ENCODE measurements at places on chromosomes 11 and 22. TPM values are rescaled to one million over a fixed set of nuclear protein-coding genes. Genes with fewer than 3 reads are reported as not detected.

KIRREL3 gene
- total RNA-seq, result 0.32 TPM

MIOX gene
- 0.30 TPM for total RNA-seq

GRCh38 chr11:120346233-120346632 lies 10.0 kb downstream of the ARHGEF12 start:
- DNase-seq, result no peak
- no peaks in the 10 kb centered on the region for H3K27me3 ChIP-seq
- H3K4me3 ChIP-seq, result no peak overlapping the region
- H3K36me3 ChIP-seq, result no peaks in the 10 kb centered on the region
- no peak overlapping the region for H3K27ac ChIP-seq

DNA sequence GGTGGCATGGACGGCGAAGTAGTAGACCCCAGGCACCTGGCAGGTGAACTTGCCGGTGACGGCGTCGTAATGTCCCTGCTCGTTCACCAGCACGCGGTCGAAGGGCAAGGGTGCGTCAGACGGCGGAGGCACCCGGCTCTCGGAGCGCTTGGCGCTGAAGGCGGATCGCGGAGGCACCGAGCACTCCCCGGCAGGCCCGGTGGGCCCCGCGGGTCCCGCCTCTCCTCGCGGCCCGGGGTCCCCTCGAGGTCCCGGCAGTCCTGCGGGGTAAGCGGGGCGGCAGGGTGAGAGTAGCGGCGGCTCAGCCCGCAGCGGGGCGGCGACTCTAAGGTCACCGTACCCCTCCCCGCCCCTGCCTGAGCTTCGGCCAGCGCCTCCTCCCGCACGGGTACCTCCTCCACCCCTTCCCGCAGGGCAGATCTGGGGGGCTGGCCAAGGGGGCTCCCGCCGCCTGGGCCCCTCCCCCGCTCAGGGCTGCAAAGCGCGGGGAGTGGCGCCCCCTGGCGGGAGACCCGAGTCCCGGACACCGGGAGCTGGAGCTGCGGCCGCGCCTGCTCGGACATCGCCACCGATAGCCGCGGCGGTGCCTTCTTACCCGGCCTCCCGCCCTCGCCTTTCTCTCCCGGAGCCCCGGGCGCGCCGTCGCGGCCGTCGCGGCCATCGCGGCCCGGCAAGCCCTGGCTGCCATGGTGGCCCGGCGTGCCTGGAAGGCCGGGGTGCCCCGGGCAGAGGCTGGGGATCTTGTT lies 921 bp downstream of the C1QTNF5 start:
- peaks cover 5% of the 10 kb centered on the region for H3K4me1 ChIP-seq
- H3K36me3 ChIP-seq, result no peaks in the 10 kb centered on the region
- no peak overlapping the region for H3K27ac ChIP-seq
- H3K4me3 ChIP-seq, result peak overlapping the region; percentile 34
- DNase-seq, result peak; percentile 94
- peaks cover 42% of the 10 kb centered on the region for H3K27me3 ChIP-seq

- no peak overlapping the region for H3K4me3 ChIP-seq
- no peak overlapping the region for H3K27ac ChIP-seq
- no peaks in the 10 kb centered on the region for H3K27me3 ChIP-seq
- H3K4me1 ChIP-seq, result no peaks in the 10 kb centered on the region
Measured at GRCh38 chr11:69086152-69087132, 37.7 kb downstream of the TPCN2 start.

DNA sequence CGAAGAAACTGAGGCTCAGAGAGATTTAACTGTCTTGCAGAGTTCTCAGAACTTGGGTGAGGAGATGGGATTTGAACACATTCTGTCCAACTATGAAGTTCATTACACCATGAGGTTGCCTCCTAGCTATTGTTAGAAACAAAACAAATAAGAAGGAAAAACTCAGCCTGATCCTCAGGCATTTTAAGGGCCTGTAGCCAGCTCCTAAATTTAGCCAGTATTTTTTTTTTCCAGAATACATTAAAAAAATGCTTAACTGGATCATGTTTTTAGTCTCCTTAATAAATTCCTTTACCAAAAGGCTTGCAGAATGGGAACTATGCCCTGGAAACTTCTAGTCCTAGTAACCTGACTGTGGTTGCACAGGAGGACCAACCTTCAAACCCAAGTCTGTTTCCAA lies 212.0 kb downstream of the CSNK2A3 start:
- no peaks in the 10 kb centered on the region for H3K27me3 ChIP-seq
- H3K4me3 ChIP-seq, result no peak overlapping the region
- H3K27ac ChIP-seq, result no peak overlapping the region
- no peaks in the 10 kb centered on the region for H3K36me3 ChIP-seq
- no peak for DNase-seq

DNA sequence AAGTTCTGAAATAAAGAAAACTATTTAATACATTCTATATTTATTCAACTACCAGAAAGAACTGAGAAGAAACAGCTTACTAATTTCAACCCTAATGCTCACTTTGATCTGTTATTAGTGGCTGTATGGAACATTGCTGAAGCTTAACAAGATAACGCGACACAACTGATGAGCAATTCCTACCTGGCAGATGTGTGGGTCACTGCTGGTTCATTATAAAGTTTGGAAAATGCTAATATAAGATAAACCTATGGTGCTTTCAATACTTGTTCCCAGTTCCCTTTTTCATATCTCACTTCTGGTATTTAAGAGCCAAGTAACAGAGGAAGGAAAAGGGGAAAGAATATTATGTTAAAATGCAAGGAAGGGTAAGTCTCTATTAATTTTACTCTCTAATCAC lies 10.5 kb downstream of the CTSC start:
- no peak for DNase-seq
- H3K4me3 ChIP-seq, result no peak overlapping the region
- H3K36me3 ChIP-seq, result peaks cover 14% of the 10 kb centered on the region
- no peaks in the 10 kb centered on the region for H3K27me3 ChIP-seq

DNA sequence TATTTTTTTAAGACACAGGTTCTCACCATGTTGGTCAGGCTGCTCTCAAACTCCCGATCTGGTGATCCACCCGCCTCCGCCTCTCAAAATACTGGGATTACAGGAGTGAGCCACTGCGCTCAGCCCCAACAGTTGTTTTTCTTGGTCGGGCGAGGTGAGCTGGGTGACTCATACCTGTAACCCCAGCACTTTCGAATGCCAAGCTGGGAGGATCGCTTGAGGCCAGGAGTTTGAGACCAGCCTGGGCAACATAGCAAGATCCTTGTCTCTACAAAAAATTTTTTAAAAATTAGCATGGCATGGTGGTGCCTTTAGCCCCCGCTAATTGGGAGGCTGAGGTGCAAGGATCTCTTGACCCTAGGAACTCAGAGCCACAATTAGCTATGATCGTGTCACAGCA lies 7.0 kb upstream of the NF2 start:
- no peaks in the 10 kb centered on the region for H3K4me1 ChIP-seq
- no peak overlapping the region for H3K27ac ChIP-seq
- DNase-seq, result no peak
- no peaks in the 10 kb centered on the region for H3K27me3 ChIP-seq

- DNase-seq, result no peak
- H3K36me3 ChIP-seq, result peaks cover 5% of the 10 kb centered on the region
- no peak overlapping the region for H3K27ac ChIP-seq
- no peak overlapping the region for H3K4me3 ChIP-seq
- H3K4me1 ChIP-seq, result peaks cover 17% of the 10 kb centered on the region
Measured at GRCh38 chr22:39431821-39432251, 25.0 kb upstream of the MGAT3 start.

- no peaks in the 10 kb centered on the region for H3K36me3 ChIP-seq
- peak within 1 kb of the TSS; percentile 81 for H3K4me3 ChIP-seq
- DNase-seq, result peak; percentile 88
- H3K27ac ChIP-seq, result no peak within 1 kb of the TSS
Measured at GRCh38 chr11:86955361-86956120, at the start of gene FZD4. FZD4 (minus strand) TSS chr11:86955395; CDS start chr11:86955085, 310 bp downstream.

- no peaks in the 10 kb centered on the region for H3K4me1 ChIP-seq
- H3K27ac ChIP-seq, result no peak overlapping the region
- H3K36me3 ChIP-seq, result no peaks in the 10 kb centered on the region
- no peaks in the 10 kb centered on the region for H3K27me3 ChIP-seq
Measured at GRCh38 chr22:42932197-42932519, 75.1 kb upstream of the ARFGAP3 start.

DNA sequence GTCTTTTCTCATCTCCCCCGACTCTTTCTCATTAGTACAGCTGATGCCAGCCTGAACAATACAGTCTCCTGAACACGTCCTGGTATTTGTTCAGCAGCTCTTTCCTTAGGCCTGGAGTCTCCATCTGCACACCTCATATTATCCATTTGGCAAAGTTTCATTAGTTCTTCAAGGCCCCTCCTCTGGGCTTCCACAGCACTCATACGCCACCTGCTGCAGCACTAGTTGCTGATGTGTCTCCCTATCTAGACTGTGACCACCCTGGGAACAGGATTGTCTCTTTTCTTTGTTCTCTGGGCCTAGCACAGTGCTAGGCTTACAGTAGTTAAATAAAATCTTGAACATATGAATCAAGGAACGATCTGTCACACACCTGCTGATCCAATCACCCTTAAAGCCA lies 17.2 kb downstream of the DCHS1 start:
- no peak overlapping the region for H3K27ac ChIP-seq
- no peaks in the 10 kb centered on the region for H3K36me3 ChIP-seq
- DNase-seq, result no peak
- no peak overlapping the region for H3K4me3 ChIP-seq
- H3K4me1 ChIP-seq, result no peaks in the 10 kb centered on the region

- peaks cover 18% of the 10 kb centered on the region for H3K4me1 ChIP-seq
- H3K36me3 ChIP-seq, result peaks cover 20% of the 10 kb centered on the region
- H3K4me3 ChIP-seq, result no peak overlapping the region
- no peak overlapping the region for H3K27ac ChIP-seq
Measured at GRCh38 chr11:2943711-2944118, 14.5 kb upstream of the PHLDA2 start.

GRCh38 chr11:70251659-70252321 lies 18.7 kb upstream of the PPFIA1 start:
- no peaks in the 10 kb centered on the region for H3K27me3 ChIP-seq
- H3K4me3 ChIP-seq, result no peak overlapping the region
- H3K27ac ChIP-seq, result no peak overlapping the region
- DNase-seq, result no peak
- no peaks in the 10 kb centered on the region for H3K4me1 ChIP-seq

- H3K4me1 ChIP-seq, result no peaks in the 10 kb centered on the region
- peaks cover 21% of the 10 kb centered on the region for H3K36me3 ChIP-seq
- no peak for DNase-seq
- H3K4me3 ChIP-seq, result no peak overlapping the region
Measured at GRCh38 chr11:9277176-9277575, 12.0 kb upstream of the DENND5A start.

DNA sequence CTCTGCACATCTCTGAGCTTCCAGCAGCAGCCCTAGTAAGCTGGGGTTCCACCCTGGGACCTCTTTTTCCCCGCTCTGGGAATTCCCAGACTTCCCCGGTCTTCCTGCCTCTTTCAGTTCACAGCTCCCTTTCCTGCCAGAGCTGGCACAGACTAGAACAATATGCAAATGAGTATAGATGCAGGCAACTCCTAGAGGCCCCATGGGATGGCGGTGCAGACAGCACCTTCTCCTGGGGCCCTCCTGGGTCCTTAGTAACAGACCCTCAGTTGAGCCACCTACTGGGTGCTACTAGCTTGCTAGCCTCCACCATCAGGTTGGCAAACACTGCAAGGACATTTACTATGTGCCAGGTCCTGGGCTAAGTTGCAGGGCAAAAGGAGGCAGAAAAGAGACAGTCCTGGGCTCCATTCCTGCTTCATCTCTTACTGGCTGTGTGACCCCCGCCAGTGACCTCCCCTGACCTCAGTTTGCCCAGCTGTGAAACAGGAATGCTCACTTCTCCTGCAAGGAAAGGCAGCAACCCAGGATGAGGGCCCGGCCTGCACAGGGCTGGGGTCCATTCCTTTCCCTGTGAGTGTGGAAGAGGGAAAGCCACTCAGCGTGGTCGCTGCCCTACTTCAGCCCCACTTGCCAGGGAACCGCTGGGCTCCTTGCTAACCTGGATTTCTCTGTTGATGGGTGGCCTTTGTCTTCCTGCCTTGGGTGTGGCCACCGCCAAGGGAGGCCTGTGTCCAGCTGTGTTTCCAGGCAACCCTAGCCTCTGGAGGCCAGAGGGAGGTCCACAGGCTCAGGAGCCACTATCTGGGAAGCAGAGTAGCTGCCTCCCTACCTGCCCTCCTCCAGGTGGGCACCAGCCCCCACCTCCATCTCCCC lies 7.3 kb downstream of the RELT start:
- peaks cover 11% of the 10 kb centered on the region for H3K4me1 ChIP-seq
- H3K4me3 ChIP-seq, result no peak overlapping the region
- H3K27ac ChIP-seq, result no peak overlapping the region
- no peaks in the 10 kb centered on the region for H3K27me3 ChIP-seq
- DNase-seq, result no peak

DNA sequence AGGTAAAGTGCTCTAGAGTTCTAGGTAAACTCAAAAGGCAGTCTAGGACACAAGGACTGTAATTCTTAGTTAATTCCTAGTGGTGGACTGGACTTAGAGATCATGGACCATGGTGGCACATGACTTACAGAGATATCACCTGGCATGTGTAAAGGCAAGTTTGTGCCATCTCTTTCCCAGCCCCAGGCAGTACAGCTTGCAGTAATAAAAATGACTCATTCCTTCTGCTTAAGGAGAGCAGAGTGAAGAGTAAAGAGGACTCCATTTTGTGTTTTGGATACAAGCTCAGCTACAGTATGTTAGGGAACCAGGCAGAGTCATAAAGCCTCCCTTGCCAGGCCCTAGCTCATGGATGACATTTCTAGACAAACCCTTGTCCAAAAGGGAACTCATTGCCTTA lies 629.9 kb downstream of the JRKL start:
- H3K27ac ChIP-seq, result no peak overlapping the region
- H3K4me1 ChIP-seq, result no peaks in the 10 kb centered on the region
- DNase-seq, result no peak
- no peak overlapping the region for H3K4me3 ChIP-seq

GRCh38 chr11:128297805-128298204 lies 289.6 kb downstream of the ETS1 start:
- no peaks in the 10 kb centered on the region for H3K36me3 ChIP-seq
- H3K4me1 ChIP-seq, result no peaks in the 10 kb centered on the region
- peaks cover 1% of the 10 kb centered on the region for H3K27me3 ChIP-seq
- no peak overlapping the region for H3K27ac ChIP-seq

DNA sequence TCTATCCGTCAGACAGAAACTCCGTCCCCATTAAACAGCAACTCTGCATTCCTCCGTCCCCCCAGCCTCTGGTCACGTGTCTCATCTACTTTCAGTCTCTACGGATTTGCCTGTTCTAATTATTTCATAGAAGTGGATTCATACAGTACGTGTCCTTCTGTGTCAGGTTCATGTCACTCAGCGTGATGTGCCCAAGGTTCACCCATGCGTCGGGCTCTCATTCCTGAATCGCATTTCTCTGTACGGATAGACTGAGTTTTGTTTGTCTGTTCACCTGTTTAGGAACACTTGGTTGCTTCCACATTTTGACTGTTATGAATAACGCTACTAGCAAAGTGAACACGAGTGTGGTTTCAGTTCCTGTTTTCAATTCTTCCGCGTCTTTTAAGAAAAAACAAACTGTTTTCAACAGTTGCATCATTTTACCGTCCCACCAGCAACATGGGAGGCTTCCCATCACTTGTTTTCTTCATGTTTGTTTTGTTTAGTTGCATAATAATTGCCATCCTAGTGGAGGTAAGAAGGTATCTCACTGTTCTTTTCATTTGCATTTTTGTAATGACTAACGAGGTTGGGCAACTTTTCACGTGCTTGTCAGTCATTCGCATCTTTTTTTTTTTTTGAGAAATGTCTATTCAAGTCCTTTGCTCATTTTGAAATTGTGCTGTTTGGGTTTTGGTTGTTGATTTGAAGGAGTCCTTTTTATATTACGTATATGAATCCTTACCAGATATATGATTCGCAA lies 8.9 kb upstream of the NLRP6 start:
- H3K36me3 ChIP-seq, result no peaks in the 10 kb centered on the region
- no peak for DNase-seq
- no peaks in the 10 kb centered on the region for H3K27me3 ChIP-seq
- H3K4me3 ChIP-seq, result no peak overlapping the region
- H3K4me1 ChIP-seq, result peaks cover 11% of the 10 kb centered on the region
- H3K27ac ChIP-seq, result no peak overlapping the region

All from H1 (cell line).